Stimulated activated CD8-positive, alpha-beta memory T cell treated with anti-CD3 and anti-CD28 coated beads, Interleukin-4, amount 100 ng/mL, for 1 hour (primary cell): ENCODE measurements at places on chromosomes 2 and 18.

DNA sequence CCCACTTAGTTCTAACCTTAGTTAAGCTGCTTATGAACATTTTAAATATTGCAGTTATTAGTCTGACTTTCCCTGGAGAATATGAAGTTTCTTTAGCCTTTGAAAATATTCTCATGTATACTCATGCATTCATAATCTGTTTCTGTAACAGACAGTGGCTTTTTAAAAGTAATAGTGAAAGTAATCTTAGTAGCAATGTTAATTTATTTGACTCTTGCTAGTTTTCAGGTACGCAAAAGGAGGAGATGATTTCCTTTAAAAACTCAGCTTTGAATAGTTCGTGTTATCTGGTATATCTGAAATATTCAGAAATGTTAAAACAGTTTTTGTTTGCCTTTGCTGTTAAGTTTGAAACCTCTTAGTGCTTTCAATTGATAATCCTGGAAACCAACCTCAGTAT is 3.8 kb downstream of the ANKRD12 start:
- DNase-seq = no peak

DNA sequence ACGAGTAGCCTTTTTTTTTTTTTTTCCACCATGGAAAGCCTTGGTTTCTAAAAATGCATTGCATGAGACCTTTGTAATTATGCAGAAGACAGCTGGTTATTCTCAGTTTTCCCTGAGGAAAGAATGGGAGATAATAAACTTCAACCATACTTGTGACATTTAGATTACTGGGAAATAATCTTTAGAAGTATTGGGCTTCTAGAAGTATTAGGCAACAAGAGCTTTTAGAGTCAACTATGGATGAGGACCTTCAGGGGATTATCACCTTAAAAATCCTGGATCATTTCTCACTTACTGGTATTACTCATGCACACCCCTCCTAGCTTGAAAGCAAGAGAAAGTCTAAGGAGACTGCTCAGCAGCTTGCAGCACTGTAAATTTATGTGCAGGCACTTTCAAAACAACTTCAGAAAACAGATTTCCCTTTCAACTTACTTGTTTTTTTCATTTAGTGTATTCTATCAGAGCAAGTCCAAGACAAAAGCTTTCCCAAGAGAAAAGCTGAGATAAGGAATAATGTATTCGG is 175.9 kb downstream of the NRXN1 start:
- no peak for DNase-seq

GRCh38 chr18:6589923-6590322 is 139.6 kb upstream of the ARHGAP28 start:
- no peak for DNase-seq

GRCh38 chr18:13613591-13614501 is 112.5 kb downstream of the FAM210A start:
- no peak for DNase-seq

DNA sequence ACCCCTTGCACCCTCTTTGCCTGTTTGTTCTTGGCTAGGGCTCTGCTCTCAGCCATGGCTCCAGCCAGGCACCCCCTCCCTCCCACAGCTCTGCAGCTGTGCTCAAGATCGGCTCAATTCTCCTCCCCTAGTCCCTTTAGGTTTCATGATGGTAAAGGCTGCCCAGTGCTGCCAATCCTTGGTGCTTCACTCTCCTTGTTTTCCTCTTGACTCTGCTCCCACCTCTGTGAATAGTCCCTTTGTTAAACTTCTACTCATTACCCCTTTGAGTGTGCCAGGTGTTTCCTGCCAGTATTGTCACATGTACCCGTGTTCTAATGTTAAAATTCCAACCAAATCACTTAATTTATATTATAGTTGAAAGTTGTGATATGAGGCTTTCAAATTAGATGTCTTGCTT is 101.0 kb upstream of the CERS6 start:
- no peak for DNase-seq

GRCh38 chr2:144798034-144798433 is 278.1 kb upstream of the ZEB2 start:
- DNase-seq = no peak

DNA sequence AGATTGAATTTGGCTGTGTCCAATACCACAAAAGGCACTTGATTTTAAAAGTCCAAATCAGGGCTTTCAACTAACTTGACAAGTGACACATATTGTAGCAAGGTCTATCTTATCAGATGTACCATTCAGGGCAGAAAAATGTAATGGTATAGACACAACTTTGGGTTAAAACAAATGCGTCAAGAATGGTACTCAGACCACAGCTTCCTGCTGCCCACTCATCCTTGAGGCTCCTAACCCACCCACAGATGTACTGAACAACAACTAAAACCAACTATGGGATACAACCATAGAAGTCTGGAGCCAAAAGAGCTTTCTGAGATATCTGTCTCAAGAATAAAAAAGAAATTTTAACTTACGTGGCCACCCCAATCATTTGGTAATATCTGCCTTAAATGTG is 105.2 kb downstream of the RBM43 start:
- DNase-seq = no peak

DNA sequence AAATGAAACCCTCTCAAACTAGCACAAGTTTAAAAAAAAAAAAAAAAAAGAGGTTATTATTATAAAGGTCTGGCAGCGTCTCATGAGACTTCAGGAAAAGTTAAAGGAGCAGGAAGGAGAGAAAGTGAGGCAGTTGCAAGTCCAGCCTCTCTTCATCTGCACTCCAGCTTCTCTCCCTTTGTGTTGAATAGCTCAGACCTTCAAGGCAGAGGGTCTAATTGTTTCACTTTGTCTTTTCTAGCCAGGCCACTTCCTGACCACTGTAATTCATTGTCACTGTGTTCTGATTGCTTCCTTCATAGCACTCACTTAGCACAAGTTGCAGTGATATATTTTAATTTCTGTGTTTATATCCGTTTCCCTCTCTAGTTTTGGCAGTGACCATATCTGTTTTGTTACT is 99.9 kb downstream of the SPATS2L start:
- DNase-seq = no peak
